ENCODE measurements at places on chromosomes 1 and 21.

DNA sequence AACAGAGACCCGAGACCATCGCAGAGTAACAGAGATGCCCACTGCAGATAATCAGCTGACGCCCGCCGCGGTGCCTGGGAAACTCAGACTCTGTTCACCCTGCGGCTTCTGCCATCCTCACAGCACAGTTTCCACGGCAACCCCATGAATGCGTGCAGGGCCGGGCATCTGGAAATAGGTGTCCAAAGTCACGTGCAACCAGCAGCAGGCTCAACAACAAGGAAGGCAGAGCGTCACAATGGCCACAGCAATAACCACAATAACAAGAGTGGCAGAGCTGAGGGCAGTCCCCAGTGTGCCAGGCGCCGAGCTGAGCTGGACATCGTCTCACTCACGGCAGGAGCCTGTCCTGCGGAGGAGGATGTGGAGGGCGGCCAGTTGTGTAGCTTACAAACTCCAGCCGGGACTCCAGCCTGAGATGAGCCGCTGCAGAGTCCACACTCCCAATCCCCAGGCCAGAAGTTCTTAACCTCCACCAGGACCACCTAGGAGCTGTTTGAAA is 102.0 kb downstream of the CRYAA start:
- no peak for DNase-seq

DNA sequence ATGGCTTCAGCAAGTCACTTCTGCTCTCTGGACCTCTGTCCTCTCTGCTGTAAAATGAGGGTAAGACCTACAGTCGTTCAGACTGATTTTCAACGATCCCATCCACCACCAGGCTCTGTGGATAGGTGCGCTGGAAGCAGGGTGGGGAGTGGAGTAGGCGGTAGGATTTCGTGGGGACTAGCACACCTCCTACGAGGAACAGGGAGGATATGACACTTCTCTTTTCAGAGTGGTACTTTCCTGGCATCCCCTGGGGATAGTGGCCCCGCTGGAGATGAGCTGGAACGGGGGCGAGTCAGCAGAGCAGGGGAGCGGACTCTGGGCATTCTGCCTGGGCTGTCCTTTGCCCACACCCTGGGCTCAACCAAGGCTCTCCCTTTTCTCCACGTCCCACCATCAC is 17.7 kb downstream of the ETNK2 start:
- DNase-seq: no peak

DNA sequence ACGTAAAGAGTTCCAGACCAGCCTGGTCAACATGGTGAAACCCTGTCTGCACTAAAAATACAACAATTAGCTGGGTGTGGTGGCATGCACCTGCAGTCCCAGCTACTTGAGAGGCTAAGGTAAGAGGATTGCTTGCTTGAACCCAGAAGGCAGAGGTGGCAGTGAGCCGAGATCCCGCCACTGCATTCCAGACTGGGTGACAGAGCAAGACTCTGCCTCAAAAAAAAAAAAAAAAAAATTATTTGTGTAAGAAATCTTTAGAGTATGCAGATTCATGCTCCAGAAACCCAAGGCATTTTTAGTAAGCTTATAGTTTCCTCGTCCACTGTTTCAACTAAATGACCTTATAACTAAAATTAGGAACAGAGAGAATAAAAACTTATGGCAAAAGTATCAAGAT is 51.3 kb downstream of the ABL2 start:
- DNase-seq: no peak

GRCh38 chr21:26659182-26659581 is 86.1 kb upstream of the CYYR1 start:
- DNase-seq: no peak

DNA sequence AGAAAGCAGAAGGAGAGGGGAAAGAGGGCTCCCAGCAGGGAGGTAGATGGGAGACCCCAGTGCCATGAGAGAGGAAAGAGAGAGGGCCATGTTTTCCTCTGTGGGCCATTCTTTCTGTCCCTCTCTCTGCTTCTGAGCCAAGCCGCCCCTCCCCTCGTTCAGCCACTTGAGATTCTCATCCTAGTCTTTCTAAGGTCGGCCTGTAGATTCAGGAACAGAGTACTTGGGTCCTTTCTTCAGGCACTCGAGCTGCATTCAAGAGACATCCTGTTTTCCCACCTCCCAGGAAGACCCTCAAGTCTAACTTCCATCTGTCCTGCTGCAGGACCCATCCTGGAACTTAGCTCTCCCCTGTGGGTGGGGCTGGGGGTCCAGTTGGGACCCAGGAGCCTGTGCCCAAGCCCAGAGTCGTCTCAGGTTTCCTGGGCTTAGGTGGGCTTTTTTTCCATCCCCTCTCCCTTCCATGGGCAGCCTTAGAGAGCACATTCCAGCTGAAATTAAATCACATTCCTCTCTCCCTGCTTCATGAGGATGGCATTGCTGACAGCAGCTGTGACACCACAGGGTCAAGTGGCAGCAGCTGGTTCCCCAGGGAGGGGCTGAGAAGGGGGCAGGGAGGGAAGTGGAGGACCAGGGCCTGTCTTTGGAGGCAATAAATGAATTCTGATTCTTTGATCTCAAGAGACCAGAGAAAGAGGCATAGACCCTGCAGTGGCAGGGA is 13.0 kb downstream of the NES start:
- no peak for DNase-seq

DNA sequence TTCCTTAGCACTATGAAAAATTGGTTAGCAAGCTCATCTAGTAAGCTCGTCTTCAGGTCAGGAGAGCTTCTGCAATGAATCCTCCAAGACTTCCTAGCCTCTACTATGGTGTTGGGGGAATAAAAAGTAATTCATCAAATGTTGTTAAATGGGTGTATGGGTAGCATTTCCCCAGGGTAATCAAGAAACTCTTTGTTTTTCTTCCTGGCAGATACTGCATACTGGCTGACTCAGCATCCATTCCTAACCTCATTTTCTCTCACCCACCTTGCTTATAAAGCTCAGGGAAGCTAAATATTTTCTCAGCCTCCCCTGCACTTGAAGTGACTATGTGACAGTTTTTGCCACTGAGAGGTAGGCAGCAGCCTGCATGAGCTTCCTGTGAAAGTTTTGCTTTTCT is 83.4 kb downstream of the MAB21L3 start:
- no peak for DNase-seq

DNA sequence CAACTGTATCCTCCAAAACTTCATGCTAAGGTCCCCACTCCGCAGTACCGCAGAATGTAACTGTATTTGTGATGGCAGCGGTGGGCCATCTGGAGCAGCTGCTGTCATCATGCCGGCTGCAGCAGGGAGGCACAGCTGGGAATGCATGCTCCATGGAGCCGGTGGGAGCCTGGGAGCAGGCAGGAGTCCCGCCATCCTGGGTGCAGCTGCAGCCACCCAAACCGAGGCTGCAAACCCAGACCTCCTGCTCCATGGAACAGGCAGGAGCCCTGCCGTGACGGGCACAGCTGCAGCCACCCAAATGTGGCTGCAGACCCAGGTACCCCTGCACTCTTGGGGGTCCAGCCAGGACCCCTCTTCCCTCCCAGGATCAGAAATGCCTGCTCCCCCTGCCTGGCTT is 80.3 kb downstream of the SCMH1 start:
- DNase-seq: no peak

GRCh38 chr1:30319765-30320580 is 403.4 kb downstream of the MATN1 start:
- no peak for DNase-seq

- DNase-seq: no peak
These were observed 226.5 kb downstream of the SMYD3 start for GRCh38 chr1:246280551-246280950.

DNA sequence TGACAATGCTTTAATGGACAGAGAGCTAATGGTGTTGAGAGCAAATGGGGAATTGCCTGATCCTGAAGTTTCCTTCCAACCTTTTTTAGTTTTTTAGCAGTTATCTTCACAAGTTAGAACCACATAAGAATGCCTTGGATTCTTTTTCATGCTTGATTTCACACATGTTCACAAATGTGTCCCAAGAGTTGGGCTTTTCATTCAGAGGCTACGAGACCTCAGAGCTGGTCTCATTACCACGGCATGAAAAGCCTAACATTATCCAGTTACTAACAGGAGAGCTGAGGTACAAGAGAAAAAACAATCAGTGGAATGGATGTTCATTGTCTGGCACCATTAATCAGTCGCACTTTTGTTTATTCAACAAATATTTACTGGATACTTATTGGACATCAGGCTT is 340.6 kb downstream of the ZNF326 start:
- no peak for DNase-seq

- no peak for DNase-seq
These were observed 33.5 kb upstream of the AGL start for GRCh38 chr1:99816656-99817055.

GRCh38 chr1:82330330-82330729 is 529.6 kb downstream of the ADGRL2 start:
- DNase-seq: no peak

- DNase-seq: no peak
These were observed 2.1 kb downstream of the FHAD1 start for GRCh38 chr1:15249081-15249480.

DNA sequence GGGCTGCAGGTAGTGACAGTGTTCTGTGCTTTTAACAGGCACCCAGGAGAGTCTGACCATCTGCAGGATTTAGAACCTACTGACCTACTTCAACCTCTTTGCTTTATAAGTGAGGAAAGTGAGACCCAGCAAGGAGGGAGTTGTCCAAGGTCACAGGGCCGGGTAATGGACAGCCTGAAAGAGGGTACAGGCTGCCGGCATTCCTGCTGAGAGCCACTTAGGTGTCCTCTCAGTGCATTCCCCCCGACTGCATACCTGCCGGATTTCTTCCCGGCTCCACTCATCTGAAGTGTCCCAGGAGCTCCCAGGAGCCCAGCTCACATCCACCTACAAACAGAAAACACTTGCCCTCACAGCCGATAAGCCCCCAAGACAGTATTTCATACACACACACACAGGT is 13.9 kb downstream of the PHLDA3 start:
- no peak for DNase-seq

DNA sequence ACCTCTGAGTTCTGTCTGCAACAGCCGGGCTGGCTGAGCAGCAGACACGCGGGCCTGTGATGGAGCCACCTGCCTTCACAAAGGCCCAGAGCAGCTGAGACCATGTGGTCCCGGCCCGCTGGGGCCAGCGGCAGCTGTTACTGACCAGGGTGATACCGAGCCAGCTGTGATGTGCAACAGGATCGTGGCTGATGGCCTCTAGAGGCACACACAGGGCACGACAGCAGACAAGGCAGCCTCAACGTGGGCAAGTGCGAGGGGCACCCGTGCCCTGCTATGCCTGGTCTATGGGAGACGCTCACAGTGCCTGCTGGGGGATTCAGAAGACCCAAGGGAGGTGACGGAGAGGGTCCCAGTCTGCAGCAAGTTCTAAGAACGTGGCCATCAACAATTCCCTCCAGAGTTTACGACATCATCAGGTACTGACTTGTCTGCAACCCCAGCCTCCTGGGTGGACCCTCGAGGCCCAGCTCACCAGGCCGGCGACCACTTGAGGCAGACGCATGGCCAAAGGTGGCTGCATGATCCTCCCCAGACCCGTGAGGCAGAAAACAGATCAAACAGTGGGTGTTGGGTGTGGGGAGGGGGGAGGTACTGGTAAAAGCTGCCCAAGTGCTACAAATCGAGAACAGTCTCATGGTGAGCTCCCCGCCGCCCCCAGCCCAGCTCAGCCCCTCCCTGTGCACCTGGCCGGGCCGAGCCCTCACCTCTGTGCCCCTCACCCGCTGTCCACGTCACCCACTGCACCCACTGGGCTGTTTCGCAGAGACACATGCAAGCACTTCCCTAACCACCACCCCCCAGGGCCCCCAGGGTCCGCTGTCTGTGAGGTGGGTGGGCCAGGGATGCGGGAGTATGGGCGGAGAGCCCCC is 6.0 kb downstream of the POFUT2 start:
- no peak for DNase-seq

GRCh38 chr1:91643431-91643830 is 142.8 kb downstream of the CDC7 start:
- DNase-seq: no peak

DNA sequence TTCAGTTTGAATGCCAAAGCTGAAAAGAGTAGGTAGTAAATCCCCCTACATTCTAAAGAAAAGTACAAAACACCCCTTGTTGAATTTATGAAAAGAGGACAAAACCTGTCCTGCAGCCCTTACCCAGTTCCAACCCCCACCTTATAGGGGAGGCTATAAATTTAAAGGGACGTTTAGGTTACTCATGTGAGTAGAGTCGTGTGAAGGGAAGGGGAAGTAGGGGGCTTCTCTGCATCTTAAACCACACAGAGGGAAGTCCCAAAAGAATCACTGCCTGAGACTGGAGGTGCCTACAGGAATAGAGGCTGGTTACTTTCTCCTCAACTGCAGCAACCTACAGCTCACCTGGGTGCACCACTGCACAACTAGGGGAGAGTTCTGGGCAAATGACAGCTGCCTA is 36.7 kb upstream of the KIRREL1 start:
- DNase-seq: no peak

GRCh38 chr1:98028800-98029199 is 108.0 kb upstream of the DPYD start:
- DNase-seq: no peak

DNA sequence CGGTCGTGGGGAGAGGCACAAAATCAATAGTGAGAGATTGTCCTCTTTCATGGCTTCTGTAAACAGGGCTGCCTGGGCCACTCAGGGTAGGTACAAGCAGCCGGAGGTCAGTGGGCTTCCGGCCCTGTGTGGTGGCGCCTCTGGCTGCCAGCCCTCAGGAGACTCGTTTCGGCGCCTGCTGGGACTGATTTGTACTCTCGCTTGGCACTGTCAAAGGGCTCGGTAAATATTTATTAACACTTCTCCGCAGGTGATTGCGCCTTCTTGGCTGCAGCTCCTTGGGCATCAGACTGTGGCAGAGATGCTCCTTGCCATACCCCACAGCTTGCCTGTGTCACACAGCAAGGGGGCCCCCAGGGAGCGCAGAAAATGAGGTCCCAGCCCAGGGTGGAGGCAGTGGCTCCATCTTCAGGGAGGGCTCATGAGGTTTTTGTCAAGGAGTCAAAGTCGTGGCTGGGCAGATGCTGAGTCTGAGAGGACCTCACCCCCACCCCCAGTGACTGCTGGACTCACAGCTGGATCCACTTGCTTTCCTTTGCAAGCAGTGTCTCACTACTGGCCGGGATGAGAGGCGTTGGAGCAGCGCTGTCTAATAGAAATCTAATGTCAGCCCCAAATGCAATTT is 262.5 kb downstream of the GRIK3 start:
- DNase-seq: no peak
